ENCODE measurements at places on chromosomes 13 and 19.

GRCh38 chr13:94249512-94249911 lies 230.0 kb downstream of the DCT start:
- DNase-seq, result no peak

- peak; percentile 85 for DNase-seq
Observed at GRCh38 chr19:16586991-16587832, 15.0 kb upstream of the SLC35E1 start.

- DNase-seq, result no peak
Observed at GRCh38 chr19:54197121-54197520, 3.5 kb upstream of the RPS9 start.

DNA sequence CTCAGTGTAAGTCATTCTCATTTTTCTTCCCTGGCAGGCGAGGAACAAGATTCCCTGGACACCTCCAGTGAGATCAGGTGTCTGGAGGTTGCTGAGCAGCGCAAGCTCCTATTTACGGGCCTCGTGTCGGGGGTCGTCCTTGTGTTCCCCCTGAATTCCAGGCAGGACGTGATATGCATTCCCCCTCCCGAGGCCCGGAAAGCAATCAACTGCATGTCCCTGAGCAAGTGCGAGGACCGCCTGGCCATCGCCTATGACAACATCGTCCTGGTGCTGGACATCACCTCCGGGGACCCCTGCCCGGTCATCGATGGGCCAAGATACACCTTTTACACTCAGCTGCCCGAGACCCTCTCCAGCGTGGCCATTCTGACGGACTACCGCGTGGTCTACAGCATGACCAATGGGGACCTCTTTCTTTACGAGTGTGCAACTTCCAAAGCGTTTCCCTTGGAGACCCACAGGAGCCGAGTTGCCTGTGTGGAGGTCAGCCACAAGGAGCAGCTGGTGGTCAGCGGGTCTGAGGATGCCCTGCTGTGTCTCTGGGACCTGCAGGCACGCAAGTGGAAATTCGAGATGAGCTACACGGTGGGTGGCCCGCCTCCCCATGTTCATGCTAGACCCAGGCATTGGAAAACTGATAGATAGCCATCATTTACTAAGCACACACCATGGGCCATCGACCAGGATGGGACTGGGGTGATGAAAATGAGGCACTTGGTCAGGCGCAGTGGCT lies 21.5 kb upstream of the SIN3B start:
- DNase-seq, result no peak

- no peak for DNase-seq
Observed at GRCh38 chr19:55487924-55488687, at the start of gene SSC5D. TSS of gene SSC5D (plus strand) at chr19:55488436. CDS start at chr19:55488590, 154 bp downstream.

- no peak for DNase-seq
Observed at GRCh38 chr19:32789429-32789828, 69.9 kb downstream of the TDRD12 start.

- no peak for DNase-seq
Observed at GRCh38 chr13:82925114-82925513, 957.2 kb downstream of the SLITRK1 start.

DNA sequence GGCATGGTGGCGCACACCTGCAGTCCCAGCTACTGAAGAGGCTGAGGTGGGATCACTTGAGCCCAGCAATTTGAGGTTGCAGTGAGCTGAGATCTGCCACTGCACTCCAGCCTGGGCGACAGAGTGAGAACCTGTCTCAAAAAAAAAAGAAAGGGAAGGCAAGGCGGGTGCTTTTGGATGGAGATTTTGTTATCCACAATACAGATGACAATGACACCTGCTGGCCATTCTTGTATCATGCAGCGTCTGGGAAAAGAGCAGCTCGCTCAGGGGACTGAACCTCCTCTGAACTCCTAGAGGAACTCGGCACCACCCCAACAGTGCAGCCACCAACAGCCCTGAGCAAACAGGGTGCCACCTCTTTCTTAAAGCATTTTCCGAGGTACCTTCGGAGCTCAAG lies 22.8 kb downstream of the HAUS8 start:
- DNase-seq, result peak; percentile 68

- DNase-seq, result no peak
Observed at GRCh38 chr13:101121608-101122007, 294.7 kb downstream of the NALCN start.

DNA sequence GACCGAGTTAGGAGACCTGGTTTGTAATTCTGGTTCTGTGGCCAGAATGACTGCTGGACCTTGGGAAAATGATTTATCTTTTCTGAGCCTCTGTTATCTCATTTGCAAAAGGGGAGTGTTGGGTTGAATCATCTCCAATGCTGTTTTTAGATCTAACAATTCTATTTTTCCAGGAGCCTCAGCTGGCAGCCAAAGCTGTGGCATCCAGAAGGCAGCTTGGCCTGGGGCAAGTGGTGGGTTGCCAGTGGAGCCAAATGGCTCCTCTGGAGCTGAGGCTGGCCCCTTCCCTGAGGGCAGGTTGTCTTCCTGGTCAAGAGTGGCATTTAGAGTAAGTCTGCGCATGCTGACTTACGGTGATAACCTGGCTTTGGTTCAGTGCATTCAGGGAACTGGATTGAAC lies 21.3 kb downstream of the B3GLCT start:
- no peak for DNase-seq

DNA sequence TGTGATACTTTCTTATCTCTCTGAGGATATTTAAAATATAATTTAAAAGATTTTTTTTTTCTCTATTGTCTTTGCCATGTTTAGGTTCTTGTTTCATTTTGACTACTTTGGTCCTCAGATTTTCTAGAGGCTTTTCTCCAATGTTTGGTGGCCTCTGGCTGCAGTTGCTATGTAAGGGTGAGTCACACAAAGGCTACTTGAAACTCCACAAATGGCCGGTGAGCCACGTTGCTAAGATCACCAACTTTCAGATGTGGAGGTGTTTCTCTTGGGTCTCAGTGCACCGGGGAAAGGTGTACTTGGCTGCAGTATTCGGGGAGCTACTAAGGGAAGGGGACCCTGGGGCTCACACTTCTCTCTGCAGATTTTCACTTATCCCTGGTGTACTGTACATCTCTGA lies 248.1 kb downstream of the HS6ST3 start:
- DNase-seq, result no peak

GRCh38 chr13:35349673-35350278 lies 126.7 kb downstream of the MAB21L1 start:
- no peak for DNase-seq

DNA sequence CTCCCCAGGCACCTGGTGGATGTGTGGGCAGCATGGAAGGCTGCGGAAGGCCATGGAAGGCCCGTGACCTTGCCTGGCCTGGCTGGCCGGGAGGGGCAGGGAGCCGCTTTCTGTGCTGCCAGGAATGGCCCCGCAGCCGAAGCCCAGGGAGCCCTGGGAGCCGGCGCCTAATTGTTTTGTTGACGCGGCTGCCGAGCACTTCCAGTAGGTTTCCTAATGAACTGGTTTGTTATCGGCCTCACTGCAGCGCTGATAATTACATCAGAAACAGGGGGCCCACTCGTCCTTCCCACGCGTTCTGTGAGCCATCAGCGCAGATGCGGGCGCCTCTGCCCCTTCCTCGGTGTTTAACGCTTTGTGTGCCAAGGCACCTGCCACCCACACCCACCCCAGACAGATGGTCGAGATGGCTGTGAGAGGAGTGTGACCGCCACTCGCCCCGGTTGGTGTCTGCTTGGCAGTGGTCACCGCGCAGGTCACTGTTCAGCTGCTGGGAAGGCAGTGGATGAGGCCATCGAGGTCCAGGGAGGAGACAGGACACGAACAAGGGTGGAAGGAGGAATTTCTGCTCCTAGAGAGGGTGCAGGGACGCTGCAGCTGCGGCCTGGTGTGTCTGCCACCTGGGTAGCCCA lies 124.5 kb downstream of the KDM4B start:
- DNase-seq, result no peak

DNA sequence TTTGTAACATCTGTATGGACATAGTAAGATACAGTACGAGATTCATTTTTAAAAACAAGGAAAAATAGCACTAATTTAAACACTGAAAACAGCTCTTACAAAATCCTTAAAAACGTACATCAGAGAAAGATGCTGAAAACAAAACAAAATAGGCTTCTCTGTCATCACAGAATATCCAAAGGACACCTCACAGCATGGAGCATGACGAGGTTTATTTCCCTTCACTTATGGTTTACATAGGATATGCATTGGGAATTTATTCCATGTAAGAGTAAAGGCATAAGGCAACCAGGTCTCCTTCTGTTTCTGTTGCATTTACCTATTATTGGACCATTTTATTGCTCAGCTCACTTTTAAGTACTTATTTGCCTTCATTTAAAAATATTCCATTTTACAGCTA lies 3.0 kb downstream of the KCTD12 start:
- DNase-seq, result peak; percentile 28

GRCh38 chr13:21069561-21070004 lies 8.2 kb upstream of the LATS2 start:
- peak; percentile 97 for DNase-seq

GRCh38 chr19:16903347-16903746 lies 14.5 kb downstream of the F2RL3 start:
- DNase-seq, result no peak
